NCI-H1436 (cell line): ENCODE measurements at places on chromosomes 6 and 20.

- no peak for DNase-seq
Observed at GRCh38 chr6:47231151-47231550, 78.6 kb downstream of the TNFRSF21 start.

- DNase-seq = no peak
Observed at GRCh38 chr20:4060064-4060795, 44.9 kb upstream of the RNF24 start.

GRCh38 chr20:51710361-51710894, 57.8 kb downstream of the ATP9A start:
- DNase-seq = no peak

- no peak for DNase-seq
Observed at GRCh38 chr6:55009131-55009530, 162.6 kb downstream of the FAM83B start.

- DNase-seq = no peak
Observed at GRCh38 chr6:108118810-108119768, 44.5 kb upstream of the OSTM1 start.

GRCh38 chr20:8234580-8234979, 102.5 kb downstream of the PLCB1 start:
- no peak for DNase-seq

DNA sequence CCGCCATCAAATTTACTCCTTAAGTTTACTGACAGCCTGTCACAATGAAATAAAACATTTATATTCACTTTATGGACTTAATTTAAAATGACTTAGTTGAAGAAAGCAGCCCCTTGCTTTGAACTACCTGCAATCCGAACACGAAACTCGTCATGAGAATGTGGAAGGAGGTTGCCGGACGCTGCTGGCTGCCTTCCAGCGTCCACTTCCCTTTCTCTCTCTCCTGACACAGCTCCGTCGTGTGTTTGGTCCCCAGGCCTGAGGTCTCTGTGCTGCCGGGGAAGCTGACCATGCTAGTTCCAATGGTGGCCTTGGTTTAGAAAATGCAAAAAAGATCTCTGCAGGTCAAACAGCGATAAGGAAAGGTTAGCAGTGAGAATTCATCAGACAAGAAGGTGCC, 519.7 kb downstream of the CDH26 start:
- DNase-seq = no peak

DNA sequence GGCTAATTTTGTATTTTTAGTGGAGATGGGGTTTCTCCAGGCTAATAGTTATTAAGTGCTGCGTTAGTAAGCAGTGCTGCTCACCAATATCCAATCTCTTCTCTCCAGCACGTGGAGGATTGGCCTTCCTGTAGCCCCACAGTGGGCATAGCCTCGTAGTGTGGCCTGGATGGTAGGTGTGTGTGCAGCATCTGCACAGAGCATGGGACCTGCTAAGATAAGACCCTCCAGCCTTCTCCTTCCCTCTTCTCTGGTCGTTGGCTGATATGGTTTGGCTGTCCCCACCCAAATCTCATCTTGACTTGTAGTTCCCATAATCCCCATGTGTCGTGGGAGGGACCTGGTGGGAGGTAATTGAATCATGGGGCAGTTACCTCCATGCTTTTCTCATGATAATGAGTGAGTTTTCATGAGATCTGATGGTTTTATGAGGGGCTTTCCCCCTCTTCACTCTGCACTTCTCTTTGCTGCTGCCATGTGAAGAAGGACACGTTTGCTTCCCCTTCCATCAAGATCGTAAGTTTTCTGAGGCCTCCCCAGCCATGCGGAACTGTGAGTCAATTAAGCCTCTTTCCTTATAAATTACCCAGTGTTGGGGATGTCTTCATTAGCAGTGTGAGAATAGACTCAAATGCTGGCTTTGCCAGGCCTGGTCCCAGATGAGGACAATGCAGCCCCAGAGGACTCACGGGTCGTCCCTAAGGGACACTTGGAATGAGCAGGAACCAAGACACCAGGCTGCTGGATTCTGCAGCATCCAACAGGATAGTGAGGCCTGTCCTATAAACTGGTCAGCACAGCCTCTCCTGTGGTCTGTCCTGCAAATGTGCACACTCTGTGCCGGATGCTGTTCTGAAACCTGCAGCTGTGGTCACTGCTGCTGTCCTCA, 63.4 kb upstream of the AFDN start:
- DNase-seq = no peak

GRCh38 chr6:117515326-117515725, 32.9 kb downstream of the DCBLD1 start:
- no peak for DNase-seq

- DNase-seq = no peak
Observed at GRCh38 chr6:118667988-118668387, 16.6 kb upstream of the CEP85L start.

- no peak for DNase-seq
Observed at GRCh38 chr6:28807682-28808280, 116.0 kb downstream of the TRIM27 start.

DNA sequence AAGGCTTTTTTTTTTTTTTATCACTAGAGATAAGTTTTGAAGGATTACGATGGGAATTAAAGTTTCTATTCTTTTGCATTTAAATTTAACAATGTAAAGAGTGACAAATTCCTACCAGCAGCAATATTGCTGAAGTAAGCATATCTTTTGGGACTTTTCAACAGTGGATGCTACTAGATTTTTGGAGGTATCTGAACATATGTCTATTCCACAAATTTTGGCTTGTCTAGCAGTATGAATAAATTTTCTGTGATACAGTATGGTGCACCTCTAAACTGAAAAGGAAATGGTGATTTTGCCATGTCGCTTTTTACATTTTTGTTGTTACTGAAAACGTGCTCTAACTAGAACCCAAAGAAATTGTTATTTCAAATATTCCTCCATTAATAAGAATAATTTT, 368.3 kb upstream of the MANEA start:
- DNase-seq = no peak

GRCh38 chr20:13875265-13875811, 90.5 kb downstream of the NDUFAF5 start:
- DNase-seq = no peak

- DNase-seq = no peak
Observed at GRCh38 chr6:112683926-112684325, 336.8 kb downstream of the RFPL4B start.

GRCh38 chr6:112307707-112308106, 39.4 kb upstream of the RFPL4B start:
- no peak for DNase-seq

DNA sequence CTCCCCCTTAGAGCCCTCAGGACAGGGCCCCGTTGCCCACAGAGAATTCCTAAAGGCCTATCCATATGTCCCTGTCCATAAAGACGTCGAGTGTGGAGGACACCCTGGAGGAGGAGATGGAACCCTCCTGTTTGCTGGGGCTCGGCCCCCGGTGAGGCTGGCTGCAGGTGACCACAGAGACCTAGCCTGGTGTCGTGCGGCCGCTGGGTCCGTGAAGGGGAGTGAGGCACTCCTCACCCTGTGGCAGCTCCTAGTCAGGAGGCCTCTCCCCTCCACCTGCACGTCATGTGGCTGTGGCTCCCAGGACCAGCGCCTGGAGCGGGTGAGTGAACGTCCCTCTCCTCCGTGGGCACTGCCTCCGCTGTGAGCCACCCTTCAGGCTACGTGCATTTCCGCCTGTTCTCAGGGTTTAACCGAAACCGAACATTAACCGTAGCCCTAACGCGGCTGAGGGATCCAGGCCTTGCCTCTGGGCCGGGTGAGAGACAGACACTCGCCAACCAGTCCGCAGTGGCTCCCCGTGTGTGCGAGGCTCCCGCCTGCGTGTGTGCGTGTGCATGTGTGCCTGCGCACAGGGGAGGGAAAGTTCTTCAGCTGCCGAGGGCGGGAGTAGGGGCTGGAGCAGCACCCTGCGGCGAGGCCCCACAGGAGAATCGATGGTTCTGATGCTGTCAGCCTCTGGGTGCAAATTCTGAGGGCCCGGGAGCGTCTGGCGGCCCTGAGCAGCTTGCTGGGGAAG, 5.9 kb upstream of the TCEA2 start:
- no peak for DNase-seq

DNA sequence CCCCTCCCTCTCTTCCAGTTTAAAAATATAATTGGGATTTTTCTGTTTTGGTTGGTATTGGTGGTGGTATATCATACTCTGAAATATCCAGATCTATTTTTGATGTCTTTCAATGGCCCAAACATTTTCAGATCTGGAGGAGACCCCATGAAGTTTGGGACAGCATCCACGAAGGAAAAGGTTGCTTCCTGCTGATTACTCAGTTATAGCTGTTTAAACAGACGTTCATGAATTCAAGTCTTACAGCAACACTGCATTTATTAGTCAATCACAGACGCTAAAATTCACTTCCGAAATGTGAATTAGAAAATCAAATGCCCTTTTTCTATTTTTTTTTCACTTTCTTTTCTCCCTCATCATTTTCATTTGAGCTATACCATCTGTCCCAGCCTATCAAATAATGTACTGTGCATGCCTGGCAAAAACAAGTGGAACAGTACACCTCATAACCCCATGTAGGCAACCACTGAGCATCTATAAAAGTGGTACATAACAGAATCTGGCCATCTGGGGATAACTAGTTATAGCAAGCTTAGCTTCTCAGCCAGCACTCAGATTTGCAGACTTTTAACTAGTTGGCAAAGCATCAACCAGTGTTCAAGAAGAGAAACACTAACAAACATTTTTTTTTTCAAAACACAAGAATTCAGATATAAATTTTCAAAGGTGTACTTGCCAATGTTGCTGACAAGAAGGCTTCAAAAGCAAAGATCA, 124.5 kb downstream of the HIVEP2 start:
- DNase-seq = no peak

GRCh38 chr20:25058847-25059810, 1.2 kb upstream of the ACSS1 start:
- no peak for DNase-seq
